ENCODE measurements at places on chromosomes 12 and 14. TPM values are rescaled to one million over a fixed set of nuclear protein-coding genes. Genes with fewer than 3 reads are reported as not detected.

KRT78 gene
- total RNA-seq = not detected

RNFT2 gene
- total RNA-seq = 4.6 TPM

PMCH gene
- not detected for total RNA-seq

PLEK2 gene
- 42.0 TPM for total RNA-seq

MAGOHB gene
- total RNA-seq = 22.6 TPM

CCDC198 gene
- total RNA-seq = under 0.01 TPM

JPH4 gene
- not detected for total RNA-seq

PARP2 gene
- 5.9 TPM for total RNA-seq

NPFF gene
- total RNA-seq = not detected

COQ6 gene
- 27.8 TPM for total RNA-seq

GPRC5A gene
- 18.6 TPM for total RNA-seq

PRPH gene
- total RNA-seq = under 0.01 TPM

KCNA5 gene
- not detected for total RNA-seq

COQ5 gene
- total RNA-seq = 30.9 TPM

FITM1 gene
- not detected for total RNA-seq

C12orf50 gene
- total RNA-seq = not detected

LTB4R gene
- 1.5 TPM for total RNA-seq

LMBR1L gene
- total RNA-seq = 60.6 TPM
